ENCODE measurements at places on chromosomes 16 and 17.

- peak; percentile 88 for DNase-seq
Observed at GRCh38 chr16:3264137-3265036, 8.0 kb upstream of the MEFV start.

DNA sequence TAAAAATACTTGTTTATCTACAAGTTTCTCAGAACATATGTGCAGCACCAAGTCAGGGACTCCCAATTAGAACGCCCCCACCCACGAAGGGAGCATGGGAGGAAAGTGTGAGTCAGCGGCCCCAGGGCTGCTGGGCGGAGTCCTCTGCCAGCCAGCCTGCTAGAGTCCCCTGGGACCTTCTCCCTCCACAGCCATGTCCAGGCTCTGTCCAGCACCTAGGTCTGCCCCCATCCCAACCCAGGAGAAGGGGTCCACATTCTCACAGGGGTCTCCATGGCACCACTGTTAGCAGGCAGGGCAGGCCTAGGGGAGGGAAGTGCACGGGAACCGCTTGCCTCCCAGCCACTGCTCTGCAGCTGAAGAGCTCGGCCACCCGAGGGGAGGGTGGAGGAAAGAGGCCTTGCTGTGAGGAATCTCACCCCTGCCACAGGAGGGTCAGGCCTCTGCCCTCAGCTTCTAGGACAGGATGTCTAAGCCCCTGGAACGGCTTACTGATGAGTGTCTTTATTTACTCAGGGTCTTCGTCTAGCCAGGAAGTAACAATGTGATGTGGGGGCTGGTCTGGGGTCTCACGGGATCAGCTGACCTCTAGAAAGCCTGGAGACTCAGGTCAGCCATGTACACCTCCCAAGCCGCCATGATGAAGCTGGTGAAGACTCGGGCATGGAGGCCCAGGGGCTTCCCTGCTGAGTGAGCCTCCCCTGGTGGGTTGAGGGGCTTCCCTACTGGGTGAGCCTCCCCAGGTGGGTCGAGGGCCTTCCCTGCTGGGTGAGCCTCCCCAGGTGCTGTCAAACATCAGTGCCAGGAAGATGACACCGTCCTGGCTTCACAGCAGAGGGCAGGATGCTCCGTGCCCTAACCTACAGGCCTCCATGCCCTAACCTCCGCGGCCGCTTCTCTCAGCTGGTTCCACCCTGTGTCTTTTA is 190.3 kb downstream of the RBFOX3 start:
- peak; percentile 22 for DNase-seq

DNA sequence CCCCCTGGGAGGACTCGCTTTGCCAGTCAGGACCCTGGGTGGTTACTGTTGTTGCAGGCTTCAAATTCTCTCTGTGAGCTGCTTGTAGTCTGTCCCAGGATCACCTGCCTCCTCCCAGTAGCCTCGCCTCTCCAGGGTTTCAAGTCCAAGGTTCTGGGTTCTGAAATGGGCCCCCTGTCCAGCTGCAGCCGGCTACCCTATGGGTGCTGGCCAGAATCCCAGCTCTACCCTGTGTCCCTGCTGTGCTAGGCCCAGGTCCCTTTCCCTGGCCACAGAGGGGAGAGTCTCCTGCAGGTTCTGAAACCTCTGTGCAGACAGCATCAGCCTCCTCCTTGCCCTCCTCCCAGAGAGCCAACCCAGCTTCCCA is 21.4 kb downstream of the UNC13D start:
- no peak for DNase-seq

DNA sequence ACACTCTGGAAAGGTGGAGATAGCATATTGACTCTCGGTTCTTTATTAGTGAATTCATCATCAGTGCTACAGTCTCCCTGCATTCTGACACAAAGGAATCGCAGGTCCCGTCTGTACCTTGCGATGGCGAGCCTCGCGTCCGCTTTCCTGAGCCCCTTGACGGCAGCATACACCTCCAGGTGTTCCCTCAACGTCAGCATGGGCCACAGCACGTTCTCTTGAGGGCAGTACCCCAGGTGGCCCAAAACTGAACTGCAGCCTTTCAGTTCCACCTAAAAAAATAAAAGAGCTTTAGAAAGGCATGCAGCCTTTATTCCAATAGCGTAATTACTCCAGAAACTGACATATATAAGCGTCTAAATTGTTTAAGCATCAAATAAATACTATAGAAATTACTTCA is 24.2 kb upstream of the ABCA9 start:
- DNase-seq = no peak

All from stimulated activated CD4-positive, alpha-beta T cell treated with anti-CD3 and anti-CD28 coated beads, TNF-alpha, amount 100 ng/mL, for 1 hour (primary cell).